ENCODE measurements at places on chromosomes 4 and X.

GRCh38 chr4:45663003-45663402 is 460.9 kb downstream of the GABRG1 start:
- DNase-seq: peak; percentile 72

- DNase-seq: no peak
These were observed 24.7 kb downstream of the CYP2U1 start for GRCh38 chr4:107956011-107956410.

- no peak for DNase-seq
These were observed 30.8 kb downstream of the GPM6B start for GRCh38 chrX:13786048-13786447.

- DNase-seq: no peak
These were observed 183.7 kb downstream of the SOWAHB start for GRCh38 chr4:76714226-76714625.

DNA sequence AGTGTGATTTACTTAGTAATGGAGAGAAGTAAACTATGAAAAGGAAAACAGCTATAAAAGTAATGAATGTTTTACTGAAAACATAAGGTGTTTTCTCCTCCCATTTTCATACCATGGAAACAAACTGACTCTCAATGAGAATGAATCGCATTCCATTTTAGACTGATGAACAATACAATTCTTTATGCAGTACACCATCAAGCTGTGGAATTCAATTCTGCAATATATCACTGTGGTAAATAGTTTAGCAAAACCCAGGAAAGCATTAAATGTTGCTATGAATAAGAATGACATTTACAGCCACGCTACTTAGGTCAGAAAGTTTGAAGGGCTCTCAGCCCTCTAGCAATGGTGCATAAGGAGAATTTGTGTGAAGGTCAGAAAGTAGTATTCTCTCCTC is 7.4 kb downstream of the DCAF8L2 start:
- no peak for DNase-seq

DNA sequence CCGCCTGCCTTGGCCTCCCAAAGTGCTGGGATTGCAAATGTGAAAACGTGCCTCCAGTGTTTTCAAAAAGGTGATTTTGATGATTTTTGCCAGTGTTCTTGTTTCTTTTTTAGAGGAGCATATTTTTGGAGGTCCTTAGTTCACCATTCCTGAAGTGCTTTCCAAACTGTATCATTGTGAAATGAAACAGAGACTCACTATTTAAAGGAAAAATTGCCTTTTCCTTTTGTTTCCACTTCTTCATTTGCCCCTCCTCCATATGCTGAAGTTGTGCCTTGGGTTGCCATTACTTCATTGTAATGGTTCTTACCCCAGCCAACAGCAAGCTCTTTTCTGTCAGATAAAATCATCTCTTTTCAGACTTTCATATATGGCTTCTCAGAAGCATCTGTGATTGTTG is 164.4 kb downstream of the FNIP2 start:
- DNase-seq: no peak

GRCh38 chr4:476501-476900 is 22.5 kb downstream of the ZNF721 start:
- DNase-seq: no peak

- DNase-seq: no peak
These were observed 3.8 kb downstream of the ANTXR2 start for GRCh38 chr4:80069108-80069836.

DNA sequence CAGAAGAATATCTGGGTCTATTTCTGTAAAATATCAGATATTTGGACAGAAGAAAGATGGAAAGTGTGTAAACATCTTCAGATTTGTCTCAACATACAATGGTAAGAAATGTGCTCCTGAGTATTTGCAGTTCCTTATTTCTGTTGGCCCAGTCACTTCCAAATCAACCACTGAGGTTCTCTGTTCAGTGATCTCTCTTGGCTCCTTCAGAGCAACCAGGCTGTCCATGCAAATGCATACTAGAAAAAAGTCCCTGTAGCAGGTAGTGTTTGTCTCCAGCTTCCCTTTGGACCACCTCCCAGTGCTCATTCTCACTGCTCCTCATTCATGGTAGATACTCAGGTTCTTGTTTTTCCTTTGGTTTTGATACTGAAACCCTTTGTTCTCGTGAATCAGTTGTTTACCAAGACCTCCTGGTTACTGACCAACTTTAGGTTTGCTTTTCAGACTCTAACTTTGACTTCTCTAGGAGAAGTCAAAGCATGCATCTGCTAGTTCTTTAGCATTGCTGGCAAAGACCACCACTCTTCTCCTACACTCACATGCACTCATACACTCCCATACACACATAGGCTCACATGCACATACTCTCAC is 28.8 kb downstream of the ASIC5 start:
- no peak for DNase-seq

GRCh38 chr4:123954220-123954619 is 557.6 kb downstream of the SPRY1 start:
- DNase-seq: no peak

- no peak for DNase-seq
These were observed 33.0 kb upstream of the FRAS1 start for GRCh38 chr4:78024085-78024484.

DNA sequence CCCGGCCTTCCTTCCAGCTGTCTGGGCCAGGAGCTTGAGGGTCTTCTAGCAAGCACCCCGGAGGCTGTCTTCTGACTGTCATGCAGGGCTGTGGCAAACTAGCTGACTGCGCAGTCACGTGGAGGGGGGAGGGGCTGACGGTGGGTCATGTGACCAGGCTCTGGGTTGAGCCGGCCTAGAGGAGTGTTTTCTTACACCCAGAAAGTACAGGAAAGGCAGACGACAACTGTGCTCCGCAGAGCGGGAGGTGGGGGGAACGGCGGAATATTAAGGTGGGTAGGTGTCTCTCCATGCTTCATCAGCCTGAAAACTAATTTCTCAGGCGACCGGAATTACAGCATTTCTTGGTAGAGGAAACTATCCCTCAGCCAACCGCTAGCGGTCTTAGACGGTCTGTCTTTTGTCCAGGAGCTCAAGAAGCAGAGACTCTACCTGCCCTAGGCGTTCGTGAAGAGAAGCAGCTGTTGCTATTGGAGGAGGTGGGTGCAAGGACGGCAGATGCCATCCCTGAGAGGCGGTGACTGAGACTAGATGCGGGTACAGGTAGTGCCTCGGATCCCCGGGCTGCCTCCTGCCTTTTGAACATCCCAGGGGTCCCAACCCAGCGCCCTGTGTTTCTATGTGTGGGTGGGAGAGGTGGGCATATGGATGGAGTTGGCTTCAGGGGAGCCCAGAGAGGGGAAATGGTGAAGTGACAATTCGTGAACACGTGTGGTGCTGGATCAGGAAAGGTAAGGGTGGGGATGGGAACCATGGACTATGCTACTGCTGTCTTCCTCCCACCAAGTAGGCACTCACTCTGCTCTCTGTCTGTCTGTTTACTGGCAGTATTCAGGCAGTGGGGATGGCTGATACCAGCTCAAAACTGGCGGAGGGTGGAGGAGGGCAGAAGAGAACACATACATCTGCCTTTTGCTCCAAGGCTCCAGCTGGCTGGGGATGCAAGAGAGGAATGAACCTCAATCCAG is 8.8 kb downstream of the GPRASP1 start:
- DNase-seq: peak; percentile 22

DNA sequence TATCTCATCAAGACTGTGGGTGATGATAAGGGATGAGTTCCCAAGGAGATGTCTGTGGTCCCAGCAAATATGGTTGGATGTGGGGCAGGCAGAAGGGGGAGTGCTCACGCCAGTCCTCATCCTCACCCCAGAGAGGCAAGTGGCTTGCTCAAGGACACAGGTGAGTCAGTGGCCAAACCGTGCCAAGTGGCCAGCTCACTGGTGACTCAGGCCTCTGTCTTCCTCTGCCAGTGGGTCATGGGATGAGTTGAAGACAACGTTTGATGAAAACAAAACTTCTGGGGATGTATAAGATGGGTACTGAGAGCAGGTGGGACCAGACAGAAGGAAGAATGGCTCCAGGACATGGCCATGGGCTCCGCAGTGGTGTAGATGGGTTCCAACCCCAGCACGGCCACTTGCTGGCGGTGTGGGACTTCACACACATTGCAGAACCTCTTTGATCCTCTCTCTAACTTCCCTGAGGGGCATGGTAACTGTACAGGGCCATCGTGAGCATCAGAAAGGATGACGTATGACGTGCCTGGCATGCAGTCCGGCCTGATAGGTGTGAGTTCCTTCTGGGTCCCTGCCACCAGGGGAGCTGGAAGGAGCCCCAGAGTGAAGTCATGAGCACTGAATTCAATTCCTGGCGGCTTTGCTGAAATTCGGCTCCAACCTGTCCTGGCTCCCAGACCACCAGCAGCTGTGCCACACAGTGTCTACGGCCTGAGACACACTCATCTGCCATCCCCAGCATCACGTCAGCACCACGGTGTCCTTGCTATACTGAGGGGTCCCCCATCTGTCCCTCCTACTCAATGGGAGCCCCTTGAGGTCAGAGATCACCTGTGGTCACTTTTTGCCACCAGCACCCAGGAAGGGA is 41.3 kb upstream of the GPR78 start:
- peak; percentile 88 for DNase-seq

GRCh38 chrX:131792356-131792749 is 230.7 kb upstream of the STK26 start:
- no peak for DNase-seq

- no peak for DNase-seq
These were observed 684.7 kb upstream of the ATOH1 start for GRCh38 chr4:93143902-93144301.

DNA sequence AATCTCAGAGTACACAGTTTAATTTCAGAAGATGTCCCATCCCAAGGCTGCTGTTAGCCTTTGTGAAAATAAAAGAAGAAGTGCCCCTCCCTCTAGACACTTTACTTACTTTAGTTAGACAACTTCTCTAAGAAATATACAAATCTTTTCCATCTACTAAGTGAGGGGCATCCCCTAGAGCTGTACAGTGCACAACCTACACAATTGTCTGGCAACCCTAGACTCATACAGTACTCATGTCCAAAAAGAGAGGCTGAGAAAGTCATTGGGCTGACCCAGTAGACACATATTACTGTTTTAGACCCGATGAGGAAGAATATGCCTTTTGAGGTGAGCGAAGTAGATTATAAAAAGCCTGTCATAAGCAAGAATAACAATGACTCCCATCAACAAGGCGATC is 297.6 kb downstream of the IDS start:
- DNase-seq: no peak

DNA sequence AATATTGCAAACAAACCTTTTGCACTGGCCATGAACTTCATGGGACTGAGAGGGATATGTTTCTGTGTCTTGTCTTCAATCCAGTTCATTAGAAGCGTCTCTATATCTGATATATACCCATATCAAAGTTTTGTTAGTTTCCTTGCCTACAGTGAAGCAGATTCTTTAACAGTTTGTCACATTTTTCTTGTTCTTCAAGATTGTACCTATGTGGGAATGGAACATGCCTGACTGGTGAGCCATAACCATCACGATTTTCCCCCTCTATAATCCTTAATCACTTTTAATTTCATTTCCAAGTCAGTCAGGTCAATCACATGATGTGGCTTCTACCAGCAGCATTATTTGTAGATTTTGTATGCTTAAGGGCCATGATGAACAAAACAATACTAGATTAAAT is 197.1 kb upstream of the PDE5A start:
- no peak for DNase-seq

- DNase-seq: no peak
These were observed 377.0 kb downstream of the PDGFC start for GRCh38 chr4:156594624-156595023.

DNA sequence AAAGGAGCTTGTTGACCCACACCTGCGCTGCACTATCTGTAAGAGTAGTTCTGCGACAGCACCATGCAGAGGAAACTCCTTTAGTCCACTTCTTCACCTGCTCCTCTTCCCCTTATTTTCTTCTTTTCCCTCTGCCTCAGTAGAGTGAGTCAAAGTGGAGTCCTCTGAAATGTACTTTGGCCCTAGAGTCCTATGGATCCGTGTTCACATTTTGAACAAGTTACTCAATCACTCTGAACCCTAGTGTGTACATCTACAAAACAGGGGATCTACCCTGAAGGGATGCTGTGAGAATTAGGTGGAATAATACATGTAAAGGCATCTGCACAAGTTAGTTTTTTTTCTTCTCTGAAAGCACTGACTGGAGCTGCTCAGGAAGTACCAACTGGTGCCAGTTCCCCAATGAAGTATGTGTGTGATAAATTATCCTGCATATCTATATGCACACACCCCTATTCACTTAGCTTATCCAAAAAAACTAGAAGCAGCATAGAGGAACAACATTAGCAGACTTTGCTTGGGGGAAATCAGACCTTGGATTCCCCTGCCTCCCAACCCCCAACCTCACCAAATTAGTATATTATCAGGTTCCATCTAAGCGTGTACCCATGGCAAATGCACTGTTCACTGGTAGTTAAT is 118.5 kb upstream of the FAM9C start:
- DNase-seq: no peak

GRCh38 chrX:126165721-126166461 is at the start of gene DCAF12L2:
Gene DCAF12L2, minus strand, starts transcription at chrX:126166289. Its CDS starts 365 bp downstream, at chrX:126165924.
- DNase-seq: no peak

GRCh38 chr4:55125763-55126541 is 557 bp upstream of the KDR start:
- DNase-seq: no peak

GRCh38 chr4:12126474-12126873 is 697.8 kb upstream of the HS3ST1 start:
- DNase-seq: no peak

DNA sequence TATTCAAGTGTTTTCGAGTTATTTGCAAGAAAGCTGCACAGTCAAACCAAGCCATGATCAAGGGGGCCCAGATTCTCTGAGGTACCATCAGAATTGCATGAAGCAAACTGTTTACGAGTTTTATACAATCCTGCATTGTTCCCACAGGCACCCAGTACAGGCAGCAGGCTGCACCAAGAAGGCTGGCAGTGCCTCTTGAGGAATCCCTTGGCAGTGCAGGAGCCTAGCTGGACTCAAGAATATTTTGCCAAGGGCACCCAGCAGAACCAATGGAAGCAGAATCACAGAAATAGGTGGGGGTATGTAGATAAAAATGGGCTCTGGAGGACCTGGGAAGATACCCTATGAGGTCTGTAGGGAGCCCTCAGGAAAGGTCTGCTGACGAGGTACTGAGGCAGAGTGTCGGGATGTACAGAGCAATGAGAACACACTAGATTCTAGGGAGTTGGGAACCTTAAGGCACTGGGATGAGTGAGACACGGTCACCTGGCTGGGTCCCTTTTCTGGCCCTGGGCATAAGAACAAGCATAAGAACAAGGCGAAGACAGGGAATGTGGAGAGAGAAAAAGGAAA is 2.5 kb upstream of the PLP1 start:
- DNase-seq: no peak

GRCh38 chrX:140360284-140360683 is 144.6 kb downstream of the SOX3 start:
- DNase-seq: no peak

GRCh38 chr4:119038116-119038841 is 97.4 kb upstream of the MYOZ2 start:
- DNase-seq: no peak

- no peak for DNase-seq
These were observed 1072.8 kb upstream of the INTU start for GRCh38 chr4:126559961-126560360.

DNA sequence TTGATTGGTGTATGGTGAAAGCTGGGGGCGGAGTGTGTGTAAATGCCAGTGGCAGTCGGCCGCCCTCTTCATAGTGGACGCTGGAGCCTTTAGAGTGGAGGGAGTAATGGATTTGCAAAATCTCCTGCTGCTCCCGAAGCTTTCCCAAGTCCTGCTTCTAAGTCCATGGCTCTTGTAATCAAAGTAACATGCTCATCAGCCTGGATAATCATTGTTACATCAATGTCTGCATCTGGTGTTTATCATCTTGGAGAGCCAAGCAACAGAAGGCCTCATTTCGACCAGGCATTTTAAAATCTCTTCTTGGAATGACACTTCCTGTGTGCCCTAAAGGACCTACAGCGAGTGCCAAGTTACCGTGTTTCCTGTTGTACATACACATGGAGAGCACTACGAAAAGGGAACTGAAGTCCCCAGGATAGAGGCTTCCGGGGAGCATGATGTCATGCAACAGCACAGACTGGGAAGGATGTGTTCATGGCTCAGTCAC is 32.2 kb downstream of the UNC5C start:
- no peak for DNase-seq
